Uterus (tissue), 4 donors: ENCODE measurements at places on chromosomes 16 and 17.

DNA sequence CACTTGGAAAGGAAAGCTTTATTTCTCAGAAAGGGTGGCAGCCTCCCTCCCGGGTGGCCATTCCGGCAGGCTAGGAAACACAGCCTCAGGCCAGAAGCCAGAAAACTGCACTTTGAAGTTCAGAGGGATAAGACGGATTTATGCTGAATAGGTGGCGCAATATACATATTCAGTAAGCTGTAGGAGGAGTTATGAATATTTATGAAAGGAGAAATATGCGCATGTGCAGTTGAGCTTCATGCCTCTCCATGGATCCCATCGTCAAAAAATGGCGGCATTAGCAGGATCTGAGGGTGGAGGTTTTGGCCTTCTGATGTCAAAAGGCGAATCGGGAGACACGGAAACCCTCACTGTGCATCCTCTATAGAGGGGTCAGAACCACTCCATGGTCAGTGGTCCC is 82.3 kb downstream of the KATNIP start:
- DNase-seq = no peak

DNA sequence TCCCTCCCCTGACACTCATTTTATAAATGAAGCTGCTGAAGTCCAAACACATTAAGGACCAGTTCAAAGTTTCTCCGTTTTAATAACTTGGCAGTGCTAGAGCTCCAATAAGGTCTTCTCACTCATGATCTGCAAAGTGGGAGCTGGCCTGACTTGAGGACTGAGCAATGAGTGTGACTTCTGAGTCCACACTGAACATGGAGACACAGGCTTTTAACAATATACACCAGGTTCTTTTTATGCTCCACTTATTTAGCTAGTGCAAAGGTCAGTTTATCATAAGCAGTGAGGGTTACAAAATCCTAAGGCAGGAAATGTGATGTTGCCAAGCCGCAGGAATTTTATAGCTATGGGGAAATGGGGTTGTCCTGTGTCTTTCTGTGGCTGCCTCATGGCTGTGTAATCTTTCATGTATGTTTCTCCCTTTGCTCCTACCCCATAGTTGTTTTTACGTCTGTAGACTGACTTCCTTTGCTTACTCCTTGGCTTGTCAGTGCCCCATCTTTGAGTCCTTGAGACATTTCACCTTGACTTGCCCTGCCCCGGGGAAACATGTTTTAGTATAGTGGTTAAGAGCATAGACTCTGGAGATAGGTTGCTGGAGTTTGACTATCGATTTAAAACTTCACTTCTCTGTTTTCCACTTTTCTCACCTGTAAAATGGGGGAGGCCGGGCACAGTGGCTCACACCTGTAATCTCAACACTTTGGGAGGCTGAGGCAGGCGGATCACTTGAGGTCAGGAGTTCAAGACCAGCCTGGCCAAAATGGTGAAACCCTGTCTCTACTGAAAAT is 12.2 kb upstream of the MMD start:
- no peak for DNase-seq

GRCh38 chr16:59252317-59252716 is 518.2 kb upstream of the GOT2 start:
- DNase-seq = no peak

DNA sequence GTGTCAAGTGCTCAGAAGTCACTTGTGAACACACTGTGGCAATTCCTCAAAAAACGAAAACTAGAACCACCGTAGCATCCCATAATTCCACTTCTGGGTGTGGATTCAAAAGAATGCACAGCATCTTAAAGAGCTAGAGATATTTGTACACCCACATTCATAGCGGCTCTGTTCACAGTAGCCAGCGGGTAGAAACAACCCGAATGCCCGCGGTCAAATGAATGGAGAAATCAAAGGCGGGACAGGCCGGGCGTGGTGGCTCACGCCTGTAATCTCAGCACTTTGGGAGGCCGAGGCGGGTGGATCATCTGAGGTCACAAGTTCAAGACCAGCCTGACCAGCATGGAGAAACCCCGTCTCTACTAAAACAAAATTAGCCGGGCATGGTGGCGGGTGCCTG is 337.5 kb downstream of the SEC14L1 start:
- no peak for DNase-seq

DNA sequence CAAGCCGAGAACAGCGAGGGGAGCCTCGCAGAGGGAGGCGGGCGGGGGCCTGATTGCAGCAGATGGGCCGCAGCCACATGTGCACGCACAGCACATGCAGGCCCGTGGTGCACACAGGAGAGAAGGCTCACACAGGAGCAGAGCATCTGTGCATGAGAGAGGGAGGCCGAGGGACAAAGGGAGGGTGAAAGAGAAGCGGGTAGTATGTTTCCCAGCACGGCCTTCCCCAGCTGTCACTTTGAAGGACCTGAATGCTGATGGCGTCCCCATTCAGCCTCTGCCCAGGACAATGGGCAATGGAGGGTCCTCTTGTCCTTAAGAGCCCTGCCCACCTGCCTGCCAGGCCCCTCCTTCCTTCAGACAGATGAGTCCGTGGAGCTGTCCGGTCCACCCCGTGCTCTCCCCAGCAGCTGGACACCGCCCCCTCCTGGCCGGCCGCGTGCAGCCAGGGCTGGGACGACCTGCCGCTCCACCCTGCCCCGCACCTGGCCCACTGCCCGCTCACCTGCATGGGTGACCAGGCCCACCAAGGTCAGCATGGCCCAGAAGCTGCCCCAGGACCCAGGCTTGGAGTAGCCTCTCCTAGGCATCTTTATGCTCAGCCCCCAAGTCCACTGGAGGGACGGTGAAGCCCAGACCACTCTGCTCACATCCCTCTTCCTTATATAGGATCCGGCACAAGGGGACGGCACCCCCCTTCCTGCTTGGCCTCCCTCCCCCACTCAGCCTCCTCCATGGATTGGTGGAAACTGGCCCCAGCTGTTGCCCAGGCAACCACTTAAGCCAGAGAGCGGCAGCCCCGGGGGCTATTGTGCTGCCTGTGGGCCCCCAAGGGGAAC is at the start of gene BTBD17:
Gene BTBD17 (minus strand): TSS at position 639 of the 839 bp plus-strand sequence. CDS start 49 bp downstream, at position 590.
- DNase-seq = peak; percentile 40

- peak; percentile 22 for DNase-seq
Measured at GRCh38 chr16:80804056-80804525, 307 bp downstream of the CDYL2 start.

- DNase-seq = no peak
Measured at GRCh38 chr17:78485290-78486168, 91.7 kb downstream of the DNAH17 start.

- no peak for DNase-seq
Measured at GRCh38 chr16:64196444-64196843, 925.4 kb downstream of the CDH11 start.

DNA sequence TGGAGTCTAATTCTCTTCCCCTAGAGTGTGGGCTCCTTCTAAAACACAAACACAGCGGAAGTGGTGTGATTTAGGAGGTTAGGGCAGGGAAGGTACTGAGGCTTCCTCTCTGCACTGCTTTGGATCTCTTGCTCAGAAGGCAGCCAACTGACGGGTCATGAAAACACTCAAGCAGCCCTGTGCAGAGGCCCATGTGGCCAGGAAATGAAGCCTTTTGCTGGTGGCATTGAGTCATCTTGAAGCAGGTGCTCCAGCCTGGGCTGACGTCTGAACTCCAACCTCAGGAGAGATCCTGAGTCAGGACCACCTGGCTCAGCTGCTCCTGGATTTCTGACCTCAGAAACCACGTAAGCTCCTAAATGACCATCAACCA is 72.9 kb downstream of the MRM1 start:
- no peak for DNase-seq

DNA sequence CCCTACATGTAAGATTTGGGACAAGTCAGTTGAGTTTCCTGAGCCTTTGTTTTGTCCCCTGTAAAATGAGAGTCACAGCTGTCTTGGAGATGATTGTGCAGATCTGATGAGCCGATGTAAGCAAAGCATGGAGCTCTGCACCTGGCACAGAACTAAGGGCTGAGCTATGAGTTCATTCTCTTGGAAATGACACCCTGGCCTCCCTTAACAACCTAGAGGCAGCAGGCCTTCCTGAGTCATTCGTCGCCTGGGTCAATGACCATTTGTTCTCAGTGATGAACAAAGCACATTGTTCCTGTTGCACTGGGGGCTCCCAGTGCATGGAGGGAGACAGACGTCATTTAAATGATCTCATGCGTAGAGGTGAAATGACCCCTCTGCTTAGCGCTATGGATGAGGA is 62.8 kb upstream of the GCSH start:
- DNase-seq = no peak

- no peak for DNase-seq
Measured at GRCh38 chr17:73785958-73786743, 141.9 kb upstream of the SDK2 start.

GRCh38 chr17:1714427-1714979 is 4.3 kb upstream of the TLCD2 start:
- DNase-seq = peak; percentile 98

GRCh38 chr16:66231452-66232160 is 134.9 kb upstream of the CDH5 start:
- no peak for DNase-seq

- no peak for DNase-seq
Measured at GRCh38 chr17:76009969-76010661, 9.5 kb downstream of the CDK3 start.

DNA sequence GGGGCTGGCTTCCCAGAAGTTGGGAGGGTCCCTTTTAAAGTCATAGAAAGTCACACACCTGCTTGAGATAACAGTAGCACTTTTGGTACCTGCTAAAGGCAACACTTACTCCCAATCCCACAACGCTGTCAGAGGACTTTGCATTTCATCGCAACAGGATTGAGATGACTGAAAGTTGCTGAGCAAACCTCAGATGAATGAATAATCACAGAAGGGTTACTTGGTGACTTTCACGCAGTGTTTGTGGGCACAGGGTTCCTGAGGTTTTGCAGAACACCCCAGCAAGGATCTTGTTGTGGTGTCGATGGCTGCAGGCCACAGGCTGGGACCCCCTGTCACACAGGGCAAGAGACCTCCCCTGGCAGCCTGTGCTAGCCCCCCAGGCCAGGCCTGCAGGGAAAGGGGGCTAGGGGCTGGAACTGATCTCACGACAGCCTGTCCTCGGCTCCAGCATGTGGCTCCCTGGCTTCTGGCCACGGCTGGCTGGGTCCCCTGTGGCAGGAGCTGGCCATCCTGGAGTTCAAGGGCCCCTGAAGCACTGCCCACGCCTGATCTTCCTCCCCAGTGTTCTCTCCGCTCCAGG is 79.4 kb upstream of the CBX4 start:
- no peak for DNase-seq

- DNase-seq = no peak
Measured at GRCh38 chr17:29383686-29384085, 6.5 kb upstream of the TAOK1 start.

GRCh38 chr17:43984521-43984920 is 19.9 kb upstream of the NAGS start:
- no peak for DNase-seq

DNA sequence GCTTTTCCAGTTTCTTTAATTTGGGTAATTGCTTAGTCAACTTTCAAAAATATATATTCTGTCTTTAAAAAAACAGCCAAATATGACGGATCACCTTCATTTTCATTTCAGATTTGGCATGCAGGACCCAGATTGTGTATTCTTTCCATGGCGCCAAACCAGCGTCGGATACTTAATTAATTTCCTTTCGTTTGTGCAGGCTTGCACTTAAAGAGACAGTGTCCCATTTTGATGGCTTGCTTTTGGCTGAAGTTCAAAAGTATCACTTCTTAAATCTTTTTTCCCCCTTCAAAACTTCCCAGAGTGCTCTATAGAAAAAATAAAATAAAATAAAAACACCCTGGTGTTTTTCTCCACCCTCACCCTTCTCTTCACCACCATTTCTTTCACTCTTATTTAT is 394.5 kb upstream of the SOX9 start:
- DNase-seq = no peak

DNA sequence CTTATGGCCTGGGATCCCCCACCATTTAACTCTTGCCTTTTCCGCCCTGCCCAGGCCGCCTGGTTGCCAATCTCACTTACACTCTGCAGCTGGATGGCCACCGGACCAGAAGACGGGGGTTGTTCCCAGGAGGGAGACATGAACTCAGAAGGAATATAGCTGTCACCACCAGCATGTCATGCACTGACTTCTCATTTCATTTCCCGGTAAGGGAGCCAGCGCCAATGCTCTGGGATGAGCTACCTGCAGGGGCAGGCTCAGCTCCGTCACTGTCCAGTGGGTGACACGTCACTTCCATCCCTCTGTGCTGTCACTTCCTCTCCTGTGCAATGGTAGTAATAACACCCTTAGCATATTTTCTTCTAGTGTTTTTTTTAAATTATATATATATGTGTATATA is 26.7 kb downstream of the ITGAL start:
- DNase-seq = no peak

- no peak for DNase-seq
Measured at GRCh38 chr17:38441429-38442061, 13.3 kb downstream of the ARHGAP23 start.

- DNase-seq = no peak
Measured at GRCh38 chr16:50974438-50975036, 176.5 kb downstream of the SALL1 start.

DNA sequence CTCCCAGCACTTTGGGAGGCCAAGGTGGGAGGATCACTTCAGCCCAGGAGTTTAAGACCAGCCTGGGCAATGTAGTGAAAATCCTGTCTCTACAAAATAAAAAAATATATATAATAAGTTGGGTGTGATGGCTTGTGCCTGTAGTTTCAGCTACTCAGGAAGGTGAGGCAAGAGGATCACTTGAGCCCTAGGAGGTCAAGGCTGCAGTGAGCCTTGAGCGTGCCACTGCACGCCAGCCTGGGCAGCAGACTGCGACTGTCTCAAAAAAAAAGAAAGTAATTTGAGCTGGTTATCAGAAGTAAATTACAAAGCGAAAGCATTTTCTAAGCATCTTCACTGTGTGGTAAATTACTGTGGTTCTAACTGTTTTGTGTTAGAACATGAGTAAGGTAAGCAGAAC is 66.2 kb downstream of the NQO1 start:
- no peak for DNase-seq

- DNase-seq = no peak
Measured at GRCh38 chr17:60149691-60150582, at the start of gene CA4. Gene CA4 (plus strand): TSS chr17:60149973. CDS start chr17:60150035, 62 bp downstream.

DNA sequence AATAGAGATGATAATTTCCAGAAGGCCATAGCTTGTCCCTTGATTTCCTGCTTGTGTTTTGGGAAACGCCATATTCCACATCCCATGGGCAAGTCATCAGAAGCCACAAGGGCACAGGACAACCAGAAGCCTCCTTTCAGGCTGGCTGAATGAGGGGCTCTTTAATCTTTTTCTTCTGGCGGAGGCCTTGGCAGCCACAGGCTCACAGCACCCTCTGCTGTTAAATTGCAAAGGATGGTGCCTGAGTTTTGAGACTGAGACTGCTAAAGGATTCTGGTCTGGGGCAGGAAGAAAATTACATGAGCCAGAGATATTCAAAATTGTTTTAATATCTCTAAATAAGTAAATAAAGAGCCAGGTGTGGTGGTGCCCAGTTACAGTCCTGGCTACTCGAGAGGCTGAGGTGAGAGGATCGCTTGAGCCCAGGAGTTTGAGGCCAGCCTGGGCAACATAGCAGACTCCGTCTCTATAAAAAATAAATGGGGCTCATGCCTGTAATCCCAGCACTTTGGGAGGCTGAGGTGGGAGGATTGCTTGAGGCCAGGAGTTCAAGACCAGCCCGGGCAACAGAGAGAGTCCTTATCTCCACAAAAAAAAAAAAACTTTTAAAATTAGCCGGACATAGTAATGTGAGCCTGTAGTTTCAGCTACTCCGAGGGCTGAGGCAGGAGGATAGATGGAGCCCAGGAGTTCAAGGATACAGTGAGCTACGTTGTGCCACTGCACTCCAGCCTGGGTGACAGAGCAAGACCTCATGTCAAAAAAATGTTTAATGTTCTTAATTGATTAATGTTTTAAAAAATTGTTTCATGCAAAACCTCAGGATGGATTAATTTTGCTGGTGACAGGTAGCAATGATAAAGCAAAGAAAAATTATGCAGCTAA is 26.3 kb downstream of the AARSD1 start:
- peak; percentile 29 for DNase-seq

- DNase-seq = no peak
Measured at GRCh38 chr16:85832570-85833218, 33.2 kb downstream of the COX4I1 start.
